ENCODE measurements at places on chromosomes 5 and 9. TPM values are rescaled to one million over a fixed set of nuclear protein-coding genes. Genes with fewer than 3 reads are reported as not detected.

The UBE2R2 gene
- total RNA-seq: 47.0 TPM

The NUTM2F gene
- total RNA-seq: not detected

The C6 gene
- total RNA-seq: 0.37 TPM

- peaks cover 13% of the 10 kb centered on the region for H3K4me1 ChIP-seq
- no peaks in the 10 kb centered on the region for H3K27me3 ChIP-seq
- no peak overlapping the region for H3K27ac ChIP-seq
- H3K4me3 ChIP-seq: no peak overlapping the region
- DNase-seq: no peak
- no peaks in the 10 kb centered on the region for H3K36me3 ChIP-seq
Observed at GRCh38 chr5:135028791-135029476, 5.1 kb downstream of the PITX1 start.

The FOXD4L5 gene
- total RNA-seq: 0.61 TPM

GRCh38 chr9:116576386-116576785 is 110.7 kb upstream of the TRIM32 start:
- DNase-seq: no peak
- H3K27ac ChIP-seq: no peak overlapping the region
- no peak overlapping the region for H3K4me3 ChIP-seq
- H3K27me3 ChIP-seq: no peaks in the 10 kb centered on the region
- no peaks in the 10 kb centered on the region for H3K36me3 ChIP-seq
- no peaks in the 10 kb centered on the region for H3K4me1 ChIP-seq

DNA sequence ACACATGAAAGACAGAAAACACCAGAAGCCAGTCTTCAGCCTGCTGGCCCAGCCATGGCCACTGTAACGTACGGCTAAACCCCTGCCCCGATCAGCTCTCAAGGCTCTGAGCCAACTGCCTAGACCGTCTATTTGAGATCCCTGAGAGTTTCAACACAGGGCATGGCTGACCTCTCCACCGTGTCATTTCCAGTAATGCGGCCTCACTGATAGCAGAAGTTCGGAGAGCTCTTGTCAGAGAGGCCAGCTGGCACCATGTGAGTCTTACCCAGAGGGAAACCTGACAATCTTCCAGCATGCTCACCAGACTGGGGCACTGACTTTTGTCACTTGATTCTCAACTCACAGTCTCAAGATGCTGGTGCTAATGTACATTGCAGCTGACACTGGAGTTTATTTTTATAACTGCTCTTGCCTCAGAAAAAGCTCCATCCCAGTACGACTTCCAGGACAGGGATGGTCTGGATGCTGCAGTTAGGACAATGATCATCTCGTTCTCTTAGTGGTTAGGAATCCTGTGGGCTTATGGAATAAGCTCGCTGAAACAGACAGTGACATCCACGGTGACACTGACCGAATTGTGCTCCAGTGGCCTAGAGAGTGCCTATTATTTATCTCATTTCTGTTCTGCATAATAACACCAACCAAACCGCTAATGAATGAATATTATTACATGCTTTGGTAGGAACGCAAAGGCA is 372.7 kb downstream of the ICE1 start:
- 0 out of 2 replicates have a peak, but pooled peaks cover 2% of the 10 kb centered on the region for H3K27me3 ChIP-seq
- no peak overlapping the region for H3K4me3 ChIP-seq
- H3K27ac ChIP-seq: no peak overlapping the region
- DNase-seq: no peak
- H3K4me1 ChIP-seq: no peaks in the 10 kb centered on the region
- H3K36me3 ChIP-seq: no peaks in the 10 kb centered on the region

Measured in HCT116 (cell line).